Activated effector memory CD4-positive, alpha-beta T cell treated with Interleukin-2 at 50 U/mL for 16 hours (primary cell): ENCODE measurements at places on chromosomes 7 and 10.

GRCh38 chr7:92402920-92403759 is 44.1 kb upstream of the GATAD1 start:
- DNase-seq, result no peak

DNA sequence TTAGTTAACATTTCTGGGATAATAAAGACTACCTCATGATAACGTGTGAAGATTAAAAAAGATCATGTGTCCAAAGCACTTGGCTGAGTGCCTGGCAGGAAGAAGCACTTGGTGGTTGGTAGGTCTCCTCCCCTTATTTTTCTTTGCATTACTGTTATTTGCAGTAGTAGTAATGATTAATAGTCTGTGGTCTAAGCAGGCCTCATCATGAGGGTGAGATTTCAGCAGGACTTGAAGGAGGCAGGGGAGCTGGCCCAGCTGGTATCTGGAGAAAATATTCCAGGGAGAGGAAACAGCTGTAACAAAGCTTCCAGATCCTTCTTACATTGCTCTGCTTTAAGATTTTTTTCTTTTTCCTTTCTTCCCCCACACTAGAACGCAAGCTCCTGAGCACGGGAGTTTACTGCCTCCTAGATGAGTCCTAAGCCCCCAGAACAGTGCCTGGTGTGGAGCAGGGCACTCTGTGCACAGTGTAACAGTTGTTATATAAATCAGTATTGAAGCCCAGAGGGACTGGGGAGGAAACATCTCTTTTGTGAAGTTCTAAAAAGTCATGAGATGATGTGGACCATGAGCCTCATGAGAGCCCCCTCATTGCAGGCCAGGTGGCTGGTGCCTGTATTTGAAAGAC is 31.1 kb upstream of the RHEB start:
- DNase-seq, result no peak

DNA sequence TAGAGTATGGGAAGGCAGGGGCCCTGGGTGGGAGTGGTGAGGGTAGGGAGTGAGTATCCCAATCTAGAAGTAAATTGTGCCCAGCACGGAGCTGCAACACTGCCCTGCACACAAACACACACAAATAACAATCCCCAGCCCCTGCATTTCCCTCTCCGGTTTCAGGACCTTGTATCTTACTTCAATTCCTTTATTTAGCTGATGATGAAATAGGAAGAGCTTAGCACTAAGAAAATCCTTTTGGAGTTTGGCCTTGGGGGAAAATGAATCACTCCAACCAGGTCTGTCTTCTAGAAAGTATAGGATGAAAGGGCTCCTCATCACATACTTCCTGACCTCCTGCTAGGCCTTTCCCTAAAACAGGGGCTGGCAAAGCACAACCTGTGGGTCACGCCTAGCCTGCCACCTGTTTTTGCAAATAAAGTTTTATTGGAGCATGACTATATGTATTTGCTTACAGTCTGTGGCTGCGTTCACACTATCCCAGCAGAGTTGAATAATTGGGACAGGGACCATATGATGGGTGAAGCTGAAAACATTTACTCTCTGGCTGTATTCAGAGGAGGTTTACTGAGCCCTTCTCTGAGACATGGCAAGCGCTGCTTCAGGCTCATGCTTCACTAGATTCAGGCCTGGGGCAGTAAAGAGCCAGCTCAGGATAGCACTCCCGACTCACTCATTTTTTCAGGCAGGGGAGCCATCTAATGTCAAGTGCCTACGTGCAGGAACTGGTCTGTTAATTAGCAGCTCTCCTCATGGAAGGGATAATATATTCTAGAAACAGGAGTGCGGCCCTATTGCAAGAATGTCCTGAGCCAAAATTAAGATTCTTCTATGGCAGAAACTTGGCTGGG is 111.0 kb downstream of the EGFR start:
- no peak for DNase-seq

DNA sequence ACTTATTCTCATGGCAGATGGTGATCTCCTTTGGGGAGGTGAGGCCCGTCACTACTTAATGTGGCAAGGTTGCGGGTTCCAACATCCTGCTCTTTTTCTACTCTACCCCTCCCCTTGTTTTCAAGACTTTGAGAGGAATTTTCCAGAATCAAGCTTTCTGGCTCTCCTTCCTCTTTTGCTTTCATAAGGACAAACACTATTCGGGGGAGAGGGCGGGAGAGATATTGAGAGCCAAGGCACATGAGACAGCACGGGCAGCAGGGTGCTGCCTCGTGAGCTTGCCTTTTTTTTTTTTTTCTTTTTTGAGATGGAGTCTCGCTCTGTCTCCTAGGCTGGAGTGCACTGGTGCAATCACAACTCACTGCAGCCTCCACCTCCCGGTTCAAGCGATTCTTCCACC is 6.9 kb upstream of the PFKFB3 start:
- DNase-seq, result no peak

- no peak for DNase-seq
These were observed 461.3 kb downstream of the PAXIP1 start for GRCh38 chr7:154541606-154542005.

GRCh38 chr10:75548356-75548755 is 116.9 kb downstream of the LRMDA start:
- no peak for DNase-seq

DNA sequence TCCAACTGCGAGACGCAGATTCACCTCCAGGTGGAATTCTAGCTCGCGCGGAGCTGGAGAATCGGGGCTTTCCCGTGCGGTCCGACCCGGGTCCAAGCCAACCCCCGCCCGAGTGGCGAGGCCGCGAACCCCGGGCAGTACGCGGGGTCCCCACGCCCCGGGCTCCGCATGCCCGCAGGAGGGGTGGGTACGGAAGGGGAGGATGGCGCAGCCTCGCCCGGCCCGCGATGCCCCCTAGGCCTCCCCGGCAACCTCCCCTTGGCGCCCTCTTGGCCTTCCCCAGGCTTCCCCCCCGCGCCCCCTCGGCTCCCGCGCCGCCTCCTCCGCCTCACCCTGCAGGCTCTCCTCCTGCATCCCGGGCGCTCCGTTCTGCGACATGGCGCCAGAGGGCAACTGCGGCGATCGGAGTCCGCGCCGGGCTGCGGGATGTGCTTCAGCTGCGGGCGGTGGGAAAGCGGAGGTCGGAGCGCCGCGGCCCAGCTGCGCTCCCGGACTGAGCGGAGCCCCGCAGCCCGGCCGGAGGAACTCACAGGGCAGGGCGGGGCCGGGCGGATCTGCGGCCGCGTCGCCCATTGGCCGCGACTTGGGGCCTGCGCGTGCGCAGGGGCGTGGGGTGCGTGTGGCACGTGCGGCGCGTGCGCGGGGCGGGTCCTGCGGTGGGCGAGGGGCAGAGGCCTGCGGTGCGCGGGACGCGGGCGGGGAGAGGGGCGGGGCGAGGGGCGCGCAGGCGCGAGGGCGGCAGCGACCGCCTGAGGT is at the start of gene BNIP3:
Gene BNIP3, minus strand, starts transcription at position 495 of the 756 bp plus-strand sequence. Its CDS starts 117 bp downstream, at position 378.
- peak; percentile 92 for DNase-seq
